Stimulated activated CD4-positive, alpha-beta T cell treated with anti-CD3 and anti-CD28 coated beads, TNF-alpha, amount 100 ng/mL, for 1 hour (primary cell): ENCODE measurements at places on chromosomes 2 and 18.

- DNase-seq: no peak
Observed at GRCh38 chr2:121185571-121186074, 99.4 kb downstream of the TFCP2L1 start.

- no peak for DNase-seq
Observed at GRCh38 chr2:54364409-54364808, 91.7 kb upstream of the SPTBN1 start.

GRCh38 chr2:7835693-7836680 lies 845.9 kb upstream of the ID2 start:
- no peak for DNase-seq

DNA sequence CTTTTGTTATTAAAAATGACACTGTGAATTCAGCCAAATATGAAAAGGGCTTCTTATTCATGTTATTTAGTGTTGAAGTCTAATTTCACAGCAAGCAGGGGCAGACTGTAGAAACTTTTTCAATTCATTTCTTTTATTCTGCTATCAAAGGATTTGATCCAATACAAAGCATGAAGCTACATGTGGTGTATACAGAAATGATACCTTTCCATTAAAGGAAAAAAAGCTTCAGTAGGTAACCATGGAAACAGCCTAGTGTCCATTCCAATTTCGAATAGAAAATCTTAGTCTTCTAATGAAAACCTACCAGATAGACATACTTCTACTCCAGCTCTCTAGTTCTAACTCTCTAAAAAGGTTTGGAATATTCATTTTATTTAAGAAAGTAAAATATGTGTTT lies 276.2 kb upstream of the KCNJ3 start:
- no peak for DNase-seq

- DNase-seq: no peak
Observed at GRCh38 chr18:49098386-49098785, 147.6 kb upstream of the SMAD7 start.
